ENCODE measurements at places on chromosomes 7 and 10.

DNA sequence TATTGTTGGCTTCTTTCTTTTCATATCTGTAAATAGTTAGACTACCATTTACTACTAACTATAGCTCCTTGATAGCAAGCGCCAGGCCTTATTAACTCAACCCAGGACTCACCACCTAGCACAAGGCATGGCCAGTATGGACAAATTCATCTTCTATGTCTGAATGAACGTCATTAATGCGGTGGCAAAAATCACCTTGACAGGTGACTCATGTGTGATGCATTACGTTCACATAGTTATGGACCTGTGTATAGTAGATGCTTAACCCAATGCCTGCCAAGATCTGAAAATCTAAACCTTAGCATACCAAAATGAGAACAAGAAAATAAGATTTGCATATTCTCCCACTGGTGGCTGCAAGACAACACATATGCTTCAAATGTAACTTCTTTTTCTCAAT lies 300.8 kb downstream of the PARD3 start:
- DNase-seq: no peak

GRCh38 chr7:108246227-108246837 lies 116.2 kb upstream of the LAMB4 start:
- DNase-seq: no peak

- no peak for DNase-seq
Observed at GRCh38 chr10:129511758-129512157, 44.7 kb downstream of the MGMT start.

- DNase-seq: no peak
Observed at GRCh38 chr7:149566103-149566502, 68.5 kb upstream of the ZNF746 start.

DNA sequence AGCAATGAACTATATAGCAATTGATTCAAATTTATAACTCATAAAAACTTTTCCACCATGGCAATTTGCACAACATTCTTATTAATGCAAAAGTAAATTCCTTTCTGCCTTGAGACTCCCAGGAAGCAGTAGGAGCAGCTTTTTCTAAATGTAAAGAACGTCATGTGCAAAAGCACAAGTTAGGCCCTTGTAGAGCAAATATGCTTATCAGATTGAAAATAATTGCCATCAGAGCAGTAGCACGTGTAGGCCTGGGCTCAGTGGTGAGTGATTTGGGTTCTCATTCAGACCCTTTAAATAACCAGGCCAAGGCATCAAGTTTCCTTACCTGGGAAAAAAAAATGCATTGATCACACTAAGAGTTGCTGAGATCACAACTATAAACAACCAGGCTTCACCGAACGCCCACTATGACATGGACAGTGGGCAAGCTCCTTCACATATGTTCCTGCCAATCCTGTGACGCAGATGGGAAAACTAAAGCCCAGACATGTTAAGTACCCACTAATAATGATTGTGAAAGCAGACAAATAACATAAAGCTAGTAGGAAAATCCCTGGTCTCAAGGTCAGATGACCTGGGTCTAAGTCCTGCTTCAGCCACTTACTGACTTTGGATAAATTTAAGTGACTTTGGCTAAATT lies 22.1 kb upstream of the SAR1A start:
- DNase-seq: no peak
